Karpas-422 (cell line): ENCODE measurements at places on chromosomes 6 and 20.
A peak's percentile ranks its signal among the peaks of the same experiment; 100 is the strongest.

DNA sequence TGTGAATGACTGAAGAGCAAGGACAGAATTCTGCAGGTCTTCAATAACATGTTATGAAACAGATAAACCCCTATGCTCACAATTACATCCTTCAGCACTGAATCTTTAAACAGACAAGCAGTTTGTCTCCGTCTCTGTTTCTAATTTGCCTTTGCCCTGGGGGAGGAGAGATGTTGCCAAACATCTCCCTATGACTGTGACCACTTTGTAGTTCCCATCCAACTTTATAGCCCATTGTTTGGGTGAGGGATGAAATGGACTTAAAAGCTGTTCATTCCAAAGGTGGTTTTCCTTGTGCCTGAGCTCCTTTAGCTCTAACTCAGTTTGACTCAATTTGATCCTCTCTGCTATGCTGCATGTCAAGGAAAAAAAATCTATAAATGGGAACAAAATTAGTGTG is 19.5 kb upstream of the ADTRP start:
- DNase-seq: no peak

- no peak for DNase-seq
Observed at GRCh38 chr6:43951756-43952675, 175.2 kb downstream of the MRPL14 start.

DNA sequence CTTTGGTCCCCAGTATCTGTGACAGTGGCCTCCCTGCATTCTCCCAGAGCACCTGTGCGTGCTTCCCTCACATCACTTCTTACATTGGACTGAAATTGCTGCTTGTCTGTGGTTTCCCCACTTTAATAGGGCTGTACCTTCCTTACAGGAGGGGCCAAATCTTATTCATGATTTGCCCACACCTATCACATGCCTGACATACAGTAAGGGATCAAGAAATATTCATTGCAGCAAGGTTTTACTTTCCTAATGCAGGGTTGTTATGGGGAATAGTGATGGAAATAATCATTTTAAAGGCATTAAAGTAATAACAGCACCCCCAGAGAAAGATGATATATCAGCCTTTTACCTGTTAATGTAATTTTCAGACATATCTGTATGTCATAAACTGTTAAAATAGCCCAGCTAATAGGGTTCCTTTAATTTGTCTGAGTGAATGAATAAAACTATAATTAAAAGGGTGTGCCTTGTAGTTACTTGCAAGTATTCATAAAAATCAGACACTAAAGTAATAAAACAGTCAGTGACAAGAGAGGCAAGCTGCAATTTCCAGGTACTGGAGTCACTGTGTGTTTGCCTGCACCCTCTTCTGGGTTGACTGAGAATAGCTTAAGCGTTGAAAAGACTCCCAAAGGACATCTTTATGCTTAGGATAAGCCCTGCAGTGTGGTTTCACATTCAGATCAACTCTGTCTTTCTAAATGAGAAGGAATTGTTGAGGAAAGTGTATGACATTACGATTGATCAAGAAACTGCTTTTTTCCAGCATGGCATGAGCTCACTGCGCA is 182.7 kb downstream of the PHACTR1 start:
- DNase-seq: no peak

- DNase-seq: peak; percentile 61
Observed at GRCh38 chr20:43727980-43728590, 1.3 kb upstream of the GTSF1L start.

- no peak for DNase-seq
Observed at GRCh38 chr6:82603871-82604270, 240.3 kb downstream of the TPBG start.

GRCh38 chr20:60381643-60382400 is 423.6 kb downstream of the CDH26 start:
- DNase-seq: no peak

DNA sequence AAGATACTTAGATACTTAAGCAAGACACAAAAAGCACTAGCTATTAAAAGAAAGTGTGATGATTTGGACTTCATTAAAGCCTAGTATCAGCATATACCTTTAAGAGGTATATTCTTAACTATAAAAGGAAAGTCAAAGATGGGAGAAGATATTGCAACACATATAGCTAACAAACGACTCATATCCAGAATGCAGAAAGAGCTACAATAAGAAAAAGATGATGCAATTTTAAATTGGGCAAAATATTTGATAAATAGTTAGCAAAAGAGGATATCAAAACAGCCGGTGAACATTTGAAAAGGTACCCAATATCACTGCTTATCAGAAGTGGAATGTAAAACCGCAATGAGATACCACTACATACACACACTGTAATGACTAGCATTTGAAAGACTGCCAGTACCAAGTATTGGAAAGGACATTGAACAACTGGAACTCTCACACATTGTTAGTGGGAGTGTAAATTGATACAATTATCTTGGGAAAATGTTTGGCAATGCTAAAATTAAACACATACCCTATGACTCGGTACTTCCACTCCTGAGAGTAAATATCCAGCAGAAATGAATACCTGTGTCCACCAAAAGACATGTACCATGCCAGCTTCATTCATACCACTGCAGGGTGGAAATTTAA is 25.7 kb downstream of the MUC22 start:
- no peak for DNase-seq

- DNase-seq: no peak
Observed at GRCh38 chr6:107421696-107422256, 37.6 kb downstream of the PDSS2 start.

DNA sequence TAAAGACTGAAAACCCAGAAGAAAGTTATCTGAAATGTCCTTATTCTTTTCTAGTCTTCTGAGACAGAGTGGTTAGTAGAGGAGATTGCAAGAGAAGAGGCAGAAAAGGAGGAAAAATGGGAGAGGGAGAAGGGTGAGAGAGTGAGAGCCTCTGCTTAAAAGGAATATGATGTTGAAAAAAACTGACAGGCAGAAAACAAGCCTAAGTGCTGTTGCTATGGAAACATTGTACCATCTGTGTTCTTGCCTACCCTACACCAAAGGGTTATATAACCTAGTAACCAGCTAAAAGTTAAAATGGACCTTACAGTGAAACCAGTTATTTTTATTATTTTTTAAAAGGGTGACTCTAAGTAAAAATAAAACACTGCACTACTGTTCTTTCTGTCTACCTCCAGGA is 28.3 kb upstream of the SH3BGRL2 start:
- DNase-seq: no peak
